GM23248 (cell line): ENCODE measurements at places on chromosomes 12 and 14. TPM values are rescaled to one million over a fixed set of nuclear protein-coding genes. Genes with fewer than 3 reads are reported as not detected.

DNA sequence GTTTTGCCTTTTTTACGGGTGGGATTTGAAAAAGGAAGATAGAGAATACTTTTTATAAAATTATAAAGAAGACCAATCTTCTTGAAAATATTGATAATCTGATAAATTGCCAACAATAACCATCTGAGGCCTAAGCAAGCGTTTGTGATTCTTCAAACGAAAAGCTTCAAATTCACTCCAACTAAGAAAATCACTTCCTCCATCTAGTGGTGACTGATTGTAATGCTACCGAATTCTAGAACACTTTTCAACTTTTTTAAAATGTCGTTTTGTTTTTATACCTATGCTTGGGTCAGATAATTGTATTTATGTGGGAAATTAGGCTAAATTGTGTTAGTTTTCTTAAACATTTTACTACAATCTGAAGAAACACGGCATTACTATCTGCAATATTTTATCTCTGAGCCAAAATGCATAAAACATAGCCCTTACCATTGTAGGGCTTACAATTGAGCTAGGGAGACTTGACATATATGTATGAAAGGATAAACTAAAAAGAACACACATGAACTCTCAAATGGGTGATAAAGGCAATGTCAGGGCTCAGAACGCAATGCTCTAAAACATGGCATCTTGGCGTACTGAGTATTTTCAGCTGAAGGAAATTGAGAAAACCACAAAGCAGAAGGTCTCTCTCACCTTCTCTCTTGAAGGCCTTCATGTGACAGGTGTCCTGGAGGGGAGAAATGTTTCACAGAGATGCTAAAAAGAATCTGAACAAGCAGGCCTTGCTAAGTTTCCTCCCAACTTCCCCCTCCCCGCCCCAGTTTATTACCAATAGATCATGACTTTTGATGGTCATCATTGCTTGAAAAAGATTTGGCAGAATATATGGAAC lies 36.8 kb upstream of the G2E3 start:
- no peak overlapping the region for H3K4me3 ChIP-seq
- DNase-seq: peak; percentile 58
- H3K36me3 ChIP-seq: no peaks in the 10 kb centered on the region

DNA sequence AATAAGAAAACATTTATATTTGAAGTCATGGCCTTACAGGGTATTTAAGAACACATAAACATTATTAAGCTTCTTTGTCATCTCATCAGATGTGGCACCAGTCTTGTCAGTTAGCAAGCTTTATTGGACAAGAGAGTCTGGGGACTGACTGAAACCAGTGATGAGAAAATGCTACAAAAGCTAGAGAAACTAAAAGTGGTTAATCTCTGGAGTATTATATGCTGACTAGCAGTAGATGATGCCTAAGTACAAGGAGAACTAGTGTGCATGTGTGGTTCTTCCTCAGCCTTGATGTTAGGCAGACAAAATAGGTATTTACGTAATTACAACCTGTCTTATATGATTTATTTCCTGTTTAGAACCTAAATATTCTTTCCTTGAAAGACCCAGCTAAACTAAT lies 176.5 kb downstream of the CPNE8 start:
- H3K36me3 ChIP-seq: no peaks in the 10 kb centered on the region
- no peak for DNase-seq
- H3K27ac ChIP-seq: no peak overlapping the region
- no peaks in the 10 kb centered on the region for H3K4me1 ChIP-seq

- H3K4me1 ChIP-seq: no peaks in the 10 kb centered on the region
- no peaks in the 10 kb centered on the region for H3K27me3 ChIP-seq
- no peak for DNase-seq
Measured at GRCh38 chr12:56143870-56144269, 8.5 kb upstream of the MYL6B start.

Gene RPL6
- 1,076 and 1,254 TPM in 2 replicates for total RNA-seq

Gene COX6A1
- total RNA-seq: 247 and 358 TPM in 2 replicates

Gene PLEKHD1
- total RNA-seq: not detected in 2 replicates

GRCh38 chr12:26156201-26156871 lies 31.5 kb upstream of the BHLHE41 start:
- H3K4me3 ChIP-seq: no peak overlapping the region
- no peak overlapping the region for H3K27ac ChIP-seq
- H3K4me1 ChIP-seq: peaks cover 34% of the 10 kb centered on the region
- DNase-seq: no peak
- no peaks in the 10 kb centered on the region for H3K36me3 ChIP-seq
